A549 treated with Hydrocortisone at 1 μM for 4 hours (cell line): ENCODE measurements at places on chromosomes 12 and 14. TPM values are rescaled to one million over a fixed set of nuclear protein-coding genes. Genes with fewer than 3 reads are reported as not detected.

Gene SMIM41
- total RNA-seq = not detected in 5 replicates

Gene FAM186B
- total RNA-seq = 0.05 to 0.16 TPM (median 0.13 TPM) in 5 replicates

Gene AKAP5
- total RNA-seq = 0.29 to 0.48 TPM (median 0.35 TPM) in 5 replicates

Gene OR11H7
- not detected in 5 replicates for total RNA-seq

Gene BMAL2
- total RNA-seq = 12.0 to 22.1 TPM (median 15.2 TPM) in 5 replicates

Gene COQ5
- 26.5 to 32.0 TPM (median 28.9 TPM) in 5 replicates for total RNA-seq

Gene PLEKHG7
- total RNA-seq = 0.03 TPM in 1 of 5 replicates, not detected in the others

Gene KRT74
- not detected in 5 replicates for total RNA-seq

Gene GPR162
- total RNA-seq = 0.28 to 0.51 TPM (median 0.38 TPM) in 5 replicates

Gene ZNF891
- 0.16 to 0.46 TPM (median 0.37 TPM) in 5 replicates for total RNA-seq

Gene BDKRB1
- 0.18 to 0.53 TPM (median 0.48 TPM) in 5 replicates for total RNA-seq

Gene KRT86
- 27.6 to 49.8 TPM (median 46.4 TPM) in 5 replicates for total RNA-seq

Gene HSP90AA1
- total RNA-seq = 637 to 1,221 TPM (median 735 TPM) in 5 replicates

Gene STXBP6
- 1.9 to 2.6 TPM (median 2.0 TPM) in 5 replicates for total RNA-seq

Gene SLC6A15
- total RNA-seq = 3.4 to 5.0 TPM (median 4.0 TPM) in 5 replicates

Gene COL2A1
- total RNA-seq = 0.05 to 0.13 TPM (median 0.12 TPM) in 5 replicates

Gene ACAD10
- total RNA-seq = 8.1 to 14.1 TPM (median 10.2 TPM) in 5 replicates

Gene SPIC
- not detected in 5 replicates for total RNA-seq
